Posterior cingulate gyrus (tissue), 11 donors: ENCODE measurements at places on chromosomes 7 and 10.

- DNase-seq = no peak
Observed at GRCh38 chr7:106957766-106958165, 86.7 kb upstream of the PRKAR2B start.

DNA sequence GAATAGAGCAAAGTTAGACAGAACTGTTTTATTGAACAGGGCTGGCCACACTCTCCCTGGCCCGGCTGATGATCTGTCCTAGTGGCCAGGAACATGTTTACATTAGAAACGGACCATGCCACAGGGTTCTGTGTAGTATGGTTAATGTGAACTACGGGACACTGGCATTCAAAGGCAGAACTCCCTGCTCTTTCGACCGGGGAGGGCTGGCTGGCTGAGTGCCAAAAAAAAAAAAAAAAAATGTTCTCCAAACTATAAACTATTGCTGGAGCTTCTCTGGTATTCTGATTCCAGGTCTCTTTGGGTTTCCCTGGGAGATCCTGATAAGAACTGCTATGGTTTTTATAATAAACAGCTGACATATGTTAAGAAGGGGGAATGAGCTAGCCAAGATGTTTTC lies 1262.6 kb upstream of the SORCS1 start:
- no peak for DNase-seq

GRCh38 chr10:50410066-50410811 lies 158.9 kb upstream of the ASAH2 start:
- DNase-seq = no peak

- DNase-seq = no peak
Observed at GRCh38 chr7:45923818-45924217, 2.7 kb upstream of the IGFBP3 start.

GRCh38 chr10:23114228-23114850 lies 19.0 kb downstream of the MSRB2 start:
- no peak for DNase-seq

- no peak for DNase-seq
Observed at GRCh38 chr10:27312854-27313253, 72.3 kb upstream of the ACBD5 start.

- DNase-seq = no peak
Observed at GRCh38 chr7:27564881-27565482, 97.7 kb downstream of the HIBADH start.

- no peak for DNase-seq
Observed at GRCh38 chr10:95211606-95212279, 17.7 kb downstream of the ACSM6 start.

GRCh38 chr7:80159802-80160201 lies 25.2 kb downstream of the GNAI1 start:
- DNase-seq = no peak
